Epithelial cell of proximal tubule (primary cell): ENCODE measurements at places on chromosomes 2 and 18.

- no peak for DNase-seq
These were observed 179.3 kb downstream of the RNF152 start for GRCh38 chr18:61713502-61713901.

GRCh38 chr2:181189951-181190350 is 209.5 kb downstream of the UBE2E3 start:
- DNase-seq, result no peak

- DNase-seq, result no peak
These were observed 16.1 kb downstream of the ACOXL start for GRCh38 chr2:110748489-110748867.

DNA sequence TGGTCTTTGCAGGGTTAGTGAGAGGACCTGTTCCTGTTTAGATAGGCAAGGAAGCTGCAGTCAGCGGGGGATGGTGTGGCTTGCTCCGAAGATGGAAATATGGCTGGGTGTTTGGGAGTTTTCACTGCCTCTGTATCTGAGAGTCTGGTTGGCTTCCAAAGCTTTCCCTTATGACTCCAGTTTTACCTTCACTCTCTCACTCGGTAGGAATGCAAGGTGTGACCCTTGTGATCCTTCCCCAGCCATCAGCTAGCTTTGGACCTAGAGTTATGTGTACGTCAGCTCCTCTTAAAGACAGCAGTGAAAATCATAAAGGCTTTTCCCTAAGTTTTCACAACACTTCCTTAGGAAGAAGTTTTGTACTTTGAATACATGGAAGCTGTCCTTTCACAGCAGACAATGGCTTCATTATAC is 35.5 kb upstream of the TMEM87B start:
- no peak for DNase-seq

- no peak for DNase-seq
These were observed 205.7 kb downstream of the SOCS6 start for GRCh38 chr18:70494524-70494923.

DNA sequence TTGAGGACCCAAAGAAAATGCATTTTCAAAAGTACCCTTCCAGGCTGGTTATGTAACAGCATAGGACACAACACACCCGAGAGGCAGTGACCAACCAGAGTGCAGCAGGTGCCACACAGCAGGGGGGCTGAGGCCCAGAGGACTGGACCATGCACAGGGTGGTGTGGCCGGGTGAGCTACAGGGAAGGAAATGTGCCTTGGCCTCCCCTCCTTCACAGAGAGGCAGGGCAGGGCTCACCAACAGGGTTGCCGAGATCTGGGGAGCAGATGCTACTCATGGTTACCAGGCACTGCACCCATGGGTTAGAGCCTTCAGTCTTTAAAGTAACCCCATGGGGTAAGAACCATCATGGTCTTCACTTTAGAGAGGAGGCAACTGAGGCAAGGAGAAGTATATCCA is 158.4 kb downstream of the MSH2 start:
- DNase-seq, result no peak

- no peak for DNase-seq
These were observed 1315.9 kb downstream of the DSC3 start for GRCh38 chr18:29726646-29727045.

DNA sequence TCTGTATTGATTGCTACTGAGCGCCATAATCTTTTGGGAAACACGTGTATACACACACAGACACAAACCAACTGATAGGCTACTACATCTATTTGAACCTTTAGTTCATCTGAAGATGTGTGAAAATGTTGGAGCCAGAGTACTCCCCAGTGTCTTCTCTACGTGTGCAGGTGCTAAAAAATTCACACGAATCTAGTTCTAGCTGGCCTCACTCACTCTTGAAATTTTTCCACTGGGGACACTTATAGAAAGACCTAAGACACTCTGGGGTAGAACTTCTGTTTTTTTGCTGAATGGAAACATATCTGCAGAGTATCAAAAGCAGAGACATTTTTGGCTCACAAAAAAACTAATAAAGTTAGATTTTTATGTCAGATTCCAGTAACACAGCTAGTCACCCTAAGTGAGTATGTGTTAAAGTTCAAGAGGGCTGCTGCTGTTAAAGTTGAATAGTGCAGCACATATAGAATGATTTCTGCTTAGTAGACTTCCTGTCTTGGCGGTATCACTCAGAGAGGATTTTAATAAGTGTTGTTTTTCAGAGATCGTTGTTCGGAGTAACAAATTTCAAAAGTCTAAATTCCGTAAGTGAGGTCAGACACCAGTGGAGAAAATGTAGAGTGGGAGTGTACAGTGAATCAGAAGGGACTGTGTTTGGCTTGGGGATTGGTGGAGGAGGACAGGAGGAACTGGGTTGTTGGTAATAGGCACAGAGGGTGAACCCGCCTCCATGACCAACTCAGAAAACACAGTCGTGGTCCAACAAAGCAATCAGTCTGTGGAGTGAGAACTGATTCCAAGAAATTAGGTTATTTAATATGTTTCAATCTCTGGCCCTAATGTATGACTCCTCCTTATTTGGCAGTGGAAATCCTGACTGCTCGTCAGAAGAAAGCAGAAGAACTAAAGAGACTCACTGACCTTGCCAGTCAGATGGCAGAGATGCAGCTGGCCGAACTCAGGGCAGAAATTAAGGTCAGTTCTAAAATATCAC is 43.1 kb downstream of the KCTD18 start:
- no peak for DNase-seq

DNA sequence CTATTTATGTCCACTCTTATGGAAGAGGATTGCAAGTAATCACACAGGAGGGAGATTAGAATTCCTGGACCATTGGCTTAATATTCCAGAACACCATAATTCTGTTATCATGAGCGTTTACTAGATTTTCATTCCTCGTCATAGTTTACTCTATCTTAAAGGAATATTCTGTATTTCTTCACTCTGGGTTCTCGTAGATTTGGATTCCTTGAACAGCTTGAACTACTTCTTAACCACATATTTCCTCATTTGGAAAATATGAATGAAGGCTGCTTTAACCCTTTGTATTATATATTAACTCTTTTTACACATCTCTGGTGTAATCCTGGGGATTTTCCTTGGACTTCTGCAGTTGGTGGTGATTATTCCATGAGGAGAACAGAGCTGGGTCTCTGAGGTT is 46.3 kb upstream of the CCBE1 start:
- DNase-seq, result no peak

DNA sequence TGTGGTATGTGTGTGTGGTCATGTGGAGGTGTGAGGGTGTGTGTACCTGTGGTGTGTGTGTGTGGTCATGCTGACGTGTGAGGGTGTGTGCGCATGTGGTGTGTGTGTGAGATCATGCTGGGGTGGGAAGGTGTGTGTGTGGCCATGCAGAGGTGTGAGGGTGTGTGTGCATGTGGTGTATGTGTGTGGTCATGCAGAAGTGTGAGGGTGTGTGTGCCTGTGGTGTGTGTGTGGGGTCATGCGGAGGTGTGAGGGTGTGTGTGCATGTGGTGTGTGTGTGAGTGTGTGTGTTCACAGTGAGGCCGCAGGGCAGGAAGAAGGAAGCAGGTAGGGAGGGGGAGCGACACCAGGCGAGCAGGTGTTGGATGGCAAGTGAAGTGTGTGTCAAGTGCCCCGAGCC is 259.0 kb downstream of the LOXHD1 start:
- no peak for DNase-seq

DNA sequence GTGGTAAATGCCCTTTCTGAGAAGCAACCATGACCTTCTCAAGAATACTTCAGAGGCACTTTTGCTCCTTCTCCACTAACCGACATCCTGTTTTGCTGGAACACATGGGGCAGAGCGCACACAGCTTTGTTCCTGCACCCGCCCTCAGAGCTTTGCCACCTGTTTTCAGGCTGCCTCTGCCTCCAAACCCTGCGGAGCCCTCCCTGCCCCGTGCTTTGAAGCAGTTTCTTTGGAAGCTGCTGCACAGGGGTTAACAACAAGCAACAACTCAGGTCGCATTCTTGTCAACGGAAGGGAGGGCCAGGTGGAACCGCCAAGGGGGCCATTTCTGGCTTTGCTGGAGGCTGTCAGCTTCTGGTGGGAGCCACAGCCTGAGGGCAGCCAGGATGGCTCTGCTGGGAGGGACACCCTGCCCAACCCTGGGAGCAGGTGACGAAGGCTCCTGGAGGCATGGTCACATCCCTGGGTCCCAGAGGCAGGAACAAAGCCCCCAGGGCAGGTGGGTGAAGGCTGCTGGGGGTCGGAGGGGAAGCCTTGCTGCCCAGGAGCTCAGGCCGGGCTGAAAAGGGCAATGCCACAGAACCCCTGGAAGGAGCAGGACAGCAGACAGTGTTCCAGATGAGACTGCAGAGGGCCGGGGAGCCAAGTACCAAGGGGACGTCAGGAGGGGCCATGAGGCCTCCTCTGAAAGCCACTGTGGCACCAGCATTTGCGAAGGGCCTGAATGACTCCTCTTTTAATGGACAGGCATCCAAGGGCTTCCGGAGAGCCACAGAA is 46.8 kb downstream of the MRPS5 start:
- no peak for DNase-seq

DNA sequence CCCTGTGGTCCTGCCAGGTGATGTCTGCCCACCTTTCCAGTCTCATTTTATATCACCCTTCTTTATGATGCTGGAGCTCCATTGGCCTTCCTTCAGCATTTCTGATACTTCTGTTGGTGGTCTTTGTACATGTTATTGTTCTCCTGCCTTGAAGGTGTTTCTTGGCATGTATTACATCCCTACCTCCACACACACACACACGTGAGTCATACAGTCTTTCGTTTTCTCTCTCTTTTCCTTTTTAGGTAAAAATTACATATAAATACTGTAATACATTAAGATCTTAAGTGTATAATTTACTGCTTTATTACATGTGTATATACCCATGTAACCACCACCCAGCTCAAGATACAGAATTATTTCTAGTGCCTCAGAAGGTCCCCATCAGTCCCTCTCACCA is 10.2 kb upstream of the ADGRF3 start:
- DNase-seq, result no peak

GRCh38 chr18:55275039-55275901 is 312.7 kb downstream of the TCF4 start:
- DNase-seq, result peak; percentile 13

GRCh38 chr2:88828397-88829137 is 137.1 kb downstream of the RPIA start:
- no peak for DNase-seq

DNA sequence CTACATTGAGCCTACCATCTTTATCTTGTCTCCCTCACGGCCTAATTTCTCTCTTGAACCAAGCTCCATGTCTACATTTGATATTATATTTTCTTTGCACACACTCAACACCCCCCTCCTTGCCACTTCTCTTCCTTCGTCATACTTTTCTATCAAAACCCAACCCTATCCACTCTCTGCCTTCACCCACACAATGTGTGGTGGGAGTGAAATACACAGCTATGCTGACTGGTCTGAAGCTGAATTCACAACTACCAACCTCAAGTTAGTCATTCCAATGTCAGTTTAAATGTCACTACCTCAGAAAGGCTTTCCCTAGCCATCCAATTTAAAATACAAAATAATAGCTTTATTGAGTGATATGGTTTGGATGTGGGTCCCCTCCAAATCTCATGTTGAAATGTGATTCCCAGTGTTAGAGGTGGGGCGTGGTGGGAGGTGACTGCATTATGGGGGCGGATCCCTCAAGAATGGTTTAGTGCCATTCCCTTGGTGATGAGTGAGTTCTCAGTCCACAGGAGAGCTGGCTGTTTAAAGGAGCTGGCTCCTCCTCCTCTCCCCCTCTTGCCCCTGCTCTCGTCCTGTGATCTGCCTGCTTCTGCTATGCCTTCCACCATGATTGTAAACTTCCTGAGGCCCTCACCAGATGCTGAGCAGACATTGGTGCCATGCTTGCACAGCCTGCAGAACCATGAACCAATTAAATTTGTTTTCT is 112.1 kb downstream of the DTNB start:
- no peak for DNase-seq

GRCh38 chr2:147223553-147224060 is 621.2 kb upstream of the ACVR2A start:
- no peak for DNase-seq

DNA sequence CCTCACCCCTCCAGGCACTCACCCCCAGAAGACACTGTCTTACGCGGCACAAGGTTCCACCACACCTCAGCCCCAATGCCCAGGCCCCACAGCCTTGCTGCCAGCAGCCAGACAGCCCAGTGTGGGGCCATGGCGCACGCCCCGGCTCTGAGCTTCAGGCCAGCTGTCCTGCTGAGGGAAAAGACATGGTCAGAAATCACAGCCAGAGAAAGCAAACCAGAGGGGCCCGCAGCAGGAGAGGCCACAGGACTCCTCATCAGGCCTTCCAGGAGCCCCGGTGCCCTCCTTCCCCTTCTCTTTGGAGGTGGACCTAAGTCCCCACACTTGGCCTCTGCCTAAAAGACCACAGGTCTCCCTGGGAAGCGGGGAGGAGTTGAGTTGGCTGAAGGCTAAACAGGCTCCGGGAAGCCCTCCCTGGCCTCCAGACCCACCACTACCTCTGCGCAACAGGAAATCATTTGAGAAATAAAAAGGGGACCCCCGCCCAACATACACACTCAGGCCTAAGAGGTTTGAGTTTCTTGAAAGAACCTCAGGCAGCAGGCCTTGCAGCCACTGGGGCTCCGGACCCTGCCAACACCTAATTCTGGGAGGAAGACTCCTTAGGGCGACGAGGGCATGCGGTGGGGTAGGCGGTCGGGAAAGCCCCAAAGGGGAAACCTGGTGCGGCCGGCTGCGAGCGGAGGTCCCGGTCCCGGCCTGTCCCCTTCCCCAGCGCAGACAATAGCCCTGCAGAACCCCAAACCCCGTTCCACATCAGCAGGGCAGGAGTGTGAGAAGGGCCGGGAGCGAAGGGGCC is 1.9 kb downstream of the SEMA4C start:
- DNase-seq, result no peak

GRCh38 chr2:119426801-119427395 is 4.8 kb upstream of the TMEM37 start:
- DNase-seq, result no peak

DNA sequence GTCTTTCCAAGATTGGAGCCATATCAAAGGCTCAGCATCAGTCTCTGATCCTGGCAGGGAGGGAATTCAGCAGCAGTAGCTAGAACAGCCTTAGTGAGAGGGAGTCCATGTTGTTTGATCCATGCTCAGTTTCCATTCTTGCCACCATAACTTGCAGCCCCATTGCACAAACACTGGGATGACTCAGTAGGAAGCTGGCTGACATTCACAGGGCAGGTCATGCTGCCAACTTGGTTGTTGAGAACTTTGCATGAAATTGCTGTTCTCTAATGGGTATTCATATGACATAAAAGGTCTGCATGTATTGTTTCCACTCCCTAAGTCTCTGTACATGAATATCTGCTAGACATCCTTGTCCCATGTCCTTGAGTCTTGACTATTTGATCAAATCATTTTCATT is 29.9 kb upstream of the STAT4 start:
- DNase-seq, result no peak

DNA sequence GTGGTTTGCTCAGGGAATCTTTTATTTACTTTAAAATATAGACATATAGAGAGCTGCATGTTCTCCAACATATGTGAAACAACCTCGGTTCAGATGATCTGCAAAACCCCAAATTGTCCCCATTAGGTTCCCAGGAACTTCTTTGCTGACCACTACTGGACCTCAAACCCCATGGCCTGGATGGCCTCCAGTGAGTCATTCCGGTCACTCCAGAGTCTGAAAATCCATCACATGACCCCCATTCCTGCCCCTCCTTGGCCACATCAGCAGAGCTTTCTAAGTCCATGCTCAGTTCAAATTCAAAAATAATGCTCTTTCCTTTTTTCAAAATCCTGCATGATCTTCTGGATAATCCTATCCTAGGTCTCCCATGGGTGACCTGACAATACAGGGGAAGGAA is 271.0 kb downstream of the TNS1 start:
- no peak for DNase-seq

GRCh38 chr18:36160959-36161371 is 26.3 kb upstream of the MOCOS start:
- no peak for DNase-seq

- DNase-seq, result no peak
These were observed 273.9 kb downstream of the PHLPP1 start for GRCh38 chr18:62989195-62989594.

- peak; percentile 61 for DNase-seq
These were observed 315.8 kb downstream of the GULP1 start for GRCh38 chr2:188607501-188607900.
